ENCODE measurements at places on chromosomes 5 and 9. TPM values are rescaled to one million over a fixed set of nuclear protein-coding genes. Genes with fewer than 3 reads are reported as not detected.

- DNase-seq: no peak
These were observed 73.2 kb downstream of the WNK2 start for GRCh38 chr9:93256878-93257807.

DNA sequence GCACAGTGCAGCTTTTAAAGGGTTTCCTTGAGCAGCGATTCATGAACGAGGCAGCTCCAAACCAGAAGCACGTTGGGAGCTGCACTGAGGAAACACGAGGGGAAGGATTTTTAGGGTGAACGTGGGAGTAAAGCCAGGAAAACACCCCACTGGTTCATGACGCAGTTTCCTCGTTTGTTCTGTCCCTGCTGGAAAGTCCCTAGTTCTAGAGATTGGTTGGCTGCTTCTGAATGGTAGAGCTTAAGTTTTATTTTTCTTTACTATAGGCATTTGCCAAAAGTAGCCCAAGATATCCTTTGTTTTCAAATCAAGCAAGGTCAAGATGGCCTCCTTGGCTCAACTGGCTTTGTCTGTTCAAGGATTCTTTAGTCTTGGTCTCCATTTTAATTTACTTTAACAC lies 116.5 kb upstream of the CACNA1B start:
- no peak for DNase-seq

- no peak for DNase-seq
These were observed 224.1 kb upstream of the TBCA start for GRCh38 chr5:78000191-78000590.

DNA sequence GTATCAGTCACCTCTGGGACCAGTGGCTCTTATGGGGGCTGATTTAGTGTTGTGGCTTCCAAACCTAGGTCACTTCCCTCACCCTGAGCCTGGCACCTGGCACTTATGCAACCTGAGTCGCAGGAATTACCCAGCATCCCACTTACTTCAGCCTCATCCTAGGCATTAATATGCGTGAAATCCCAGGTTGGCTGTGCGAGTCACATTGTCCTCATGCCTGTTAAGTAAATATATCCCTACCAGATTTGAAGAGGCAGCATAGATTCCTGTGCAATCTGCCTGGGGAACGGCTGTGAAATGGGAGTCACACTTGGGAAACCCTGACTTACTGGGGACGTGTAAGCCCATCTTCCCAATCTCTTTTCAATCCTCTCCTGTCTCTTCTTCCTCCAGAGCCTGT lies 42.7 kb upstream of the AKNA start:
- DNase-seq: no peak

GRCh38 chr9:20921362-20921761 lies 110.1 kb downstream of the HACD4 start:
- no peak for DNase-seq

- DNase-seq: peak; percentile 3
These were observed 363.3 kb upstream of the RPS23 start for GRCh38 chr5:82641331-82642003.

DNA sequence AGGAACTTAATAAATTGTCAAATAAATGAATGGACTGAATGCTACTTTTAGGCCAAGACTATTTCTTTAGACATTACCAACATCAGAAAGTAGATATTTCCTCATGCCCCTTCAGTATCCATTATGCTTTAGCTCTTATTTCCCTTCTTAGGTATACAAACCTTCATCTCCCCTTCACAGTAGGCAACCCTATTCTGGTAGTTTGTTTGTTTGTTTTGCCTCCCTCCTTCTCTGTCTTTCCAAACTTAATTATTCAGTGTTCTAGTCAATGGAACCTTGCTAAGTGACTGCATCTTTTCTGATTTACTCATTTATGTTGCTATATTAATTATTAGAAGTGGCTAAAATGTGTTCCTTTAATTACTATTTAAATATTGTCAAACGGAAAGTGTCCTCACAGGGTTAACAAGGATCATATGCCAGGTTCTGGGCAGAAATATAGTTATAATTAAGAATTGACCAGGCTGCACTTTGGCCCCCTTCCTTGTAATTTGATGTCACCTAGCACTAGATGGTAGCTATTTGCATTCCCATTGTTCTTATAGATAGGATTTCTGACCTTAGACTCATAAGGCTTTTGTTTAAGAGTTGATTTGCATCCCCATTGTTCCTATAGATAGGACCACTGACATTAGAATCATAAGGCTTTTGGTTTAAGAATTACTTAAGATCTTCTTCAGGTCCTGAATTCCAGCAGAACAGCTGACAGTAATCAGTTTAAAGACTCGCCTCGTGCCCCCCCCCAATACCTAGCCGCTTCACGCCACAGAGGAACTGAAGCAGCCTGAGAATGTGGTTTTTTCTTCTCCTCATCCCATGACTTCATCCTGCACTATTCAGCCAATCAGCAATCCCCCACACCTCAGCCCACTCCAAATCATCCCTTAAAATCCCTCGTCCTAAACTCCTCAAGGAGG lies 84.4 kb upstream of the NUDT12 start:
- DNase-seq: no peak

Gene SLC25A2
- 0.35 TPM for total RNA-seq

Gene AJM1
- 3.2 TPM for total RNA-seq

Gene TBC1D2
- total RNA-seq: 4.8 TPM

Gene CDH10
- not detected for total RNA-seq
